ENCODE measurements at places on chromosomes 3 and 15. TPM values are rescaled to one million over a fixed set of nuclear protein-coding genes. Genes with fewer than 3 reads are reported as not detected.

DNA sequence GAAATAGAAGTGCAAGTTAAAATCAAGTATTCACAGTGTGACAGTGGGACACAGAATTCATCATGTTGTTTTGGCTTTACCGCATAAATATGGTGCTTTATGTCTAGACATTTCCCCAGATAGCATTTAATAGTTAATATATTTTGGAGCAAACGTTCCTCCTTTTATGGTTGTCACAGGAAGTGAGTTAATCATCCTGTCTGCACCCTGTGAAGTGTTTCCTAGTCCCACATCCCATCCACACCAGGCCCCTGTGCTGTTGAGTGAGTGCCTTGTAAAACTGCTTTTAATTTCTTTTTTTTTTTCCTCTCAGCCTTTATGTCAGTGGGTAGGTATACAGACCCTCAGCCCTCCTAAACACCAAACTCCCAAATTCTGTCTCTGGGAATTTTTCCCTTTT is 393.7 kb downstream of the FEZF2 start:
- DNase-seq, result no peak

UBR1 gene
- 27.6 TPM for polyA plus RNA-seq

DNA sequence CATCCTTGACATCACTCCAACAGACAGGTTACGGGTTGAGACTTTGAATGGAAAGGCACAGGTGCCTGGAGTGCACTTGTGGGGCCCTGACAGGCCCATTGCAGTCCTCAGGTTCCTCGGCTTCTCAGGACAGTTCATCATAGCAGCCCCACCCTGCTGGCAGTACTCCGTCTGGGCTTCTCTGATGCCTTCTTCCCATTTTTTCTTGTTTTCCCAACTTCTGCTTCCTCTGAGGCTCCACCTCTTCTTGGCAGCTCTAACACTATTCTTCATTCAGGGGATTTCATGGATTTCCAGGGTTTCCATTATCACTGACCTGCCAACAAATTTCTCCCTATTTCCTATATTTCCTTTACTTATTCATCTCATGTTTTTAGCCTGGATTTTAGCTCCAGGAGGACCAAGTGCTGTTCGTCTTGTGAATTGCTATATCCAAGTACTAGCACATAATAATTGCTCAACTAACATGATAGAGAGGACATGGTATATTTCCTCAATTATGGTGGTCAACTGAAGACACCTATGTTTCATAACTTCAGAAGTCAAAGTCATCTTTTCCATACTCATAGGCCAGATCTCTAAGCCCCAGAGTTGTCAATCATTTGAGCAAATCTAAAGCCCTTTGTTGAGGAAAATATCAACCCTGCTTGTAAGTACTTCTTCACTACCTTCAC is 16.2 kb downstream of the NCEH1 start:
- no peak for DNase-seq

GRCh38 chr15:99252326-99252725 is 1.0 kb downstream of the LRRC28 start:
- DNase-seq, result no peak

DNA sequence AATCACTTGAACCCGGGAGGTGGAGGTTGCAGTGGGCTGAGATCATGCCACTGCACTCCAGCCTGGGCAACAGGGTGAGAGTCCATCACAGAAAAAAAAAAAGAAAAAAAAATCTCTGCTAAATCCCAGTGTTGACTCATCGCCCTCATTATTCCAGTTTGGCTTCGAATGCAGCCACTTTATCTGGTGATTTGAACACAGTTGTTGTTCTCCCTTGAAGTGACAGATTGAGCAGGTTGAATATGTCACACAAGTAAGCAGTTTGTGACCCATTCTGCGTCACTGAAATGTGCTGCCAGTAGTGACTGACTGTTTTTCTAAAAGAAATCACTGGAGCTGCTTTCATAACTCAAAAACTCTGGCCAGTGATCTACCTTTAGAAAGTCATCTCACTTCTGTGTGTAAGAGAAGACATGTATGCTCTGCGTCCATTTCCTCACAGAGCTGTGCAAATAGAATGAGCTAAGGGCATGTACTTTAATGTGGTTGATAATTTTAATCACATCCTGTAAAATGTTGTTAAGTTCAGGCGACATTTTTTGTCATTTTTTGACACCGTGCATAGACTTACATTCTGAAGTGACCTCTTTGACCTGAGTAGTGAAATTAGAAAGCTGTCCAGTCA is 12.5 kb downstream of the DOCK3 start:
- DNase-seq, result no peak

GRCh38 chr3:29892976-29893554 is 612.2 kb downstream of the RBMS3 start:
- no peak for DNase-seq

GRCh38 chr3:21621181-21621651 is 129.8 kb downstream of the ZNF385D start:
- no peak for DNase-seq

B4GALT4 gene
- 8.8 TPM for polyA plus RNA-seq

- no peak for DNase-seq
Observed at GRCh38 chr15:61522411-61522810, 293.3 kb upstream of the RORA start.

BFSP2 gene
- not detected for polyA plus RNA-seq

EIF4A2 gene
- polyA plus RNA-seq, result 536 TPM

IGSF10 gene
- polyA plus RNA-seq, result 5.5 TPM

TGM4 gene
- polyA plus RNA-seq, result not detected

DNA sequence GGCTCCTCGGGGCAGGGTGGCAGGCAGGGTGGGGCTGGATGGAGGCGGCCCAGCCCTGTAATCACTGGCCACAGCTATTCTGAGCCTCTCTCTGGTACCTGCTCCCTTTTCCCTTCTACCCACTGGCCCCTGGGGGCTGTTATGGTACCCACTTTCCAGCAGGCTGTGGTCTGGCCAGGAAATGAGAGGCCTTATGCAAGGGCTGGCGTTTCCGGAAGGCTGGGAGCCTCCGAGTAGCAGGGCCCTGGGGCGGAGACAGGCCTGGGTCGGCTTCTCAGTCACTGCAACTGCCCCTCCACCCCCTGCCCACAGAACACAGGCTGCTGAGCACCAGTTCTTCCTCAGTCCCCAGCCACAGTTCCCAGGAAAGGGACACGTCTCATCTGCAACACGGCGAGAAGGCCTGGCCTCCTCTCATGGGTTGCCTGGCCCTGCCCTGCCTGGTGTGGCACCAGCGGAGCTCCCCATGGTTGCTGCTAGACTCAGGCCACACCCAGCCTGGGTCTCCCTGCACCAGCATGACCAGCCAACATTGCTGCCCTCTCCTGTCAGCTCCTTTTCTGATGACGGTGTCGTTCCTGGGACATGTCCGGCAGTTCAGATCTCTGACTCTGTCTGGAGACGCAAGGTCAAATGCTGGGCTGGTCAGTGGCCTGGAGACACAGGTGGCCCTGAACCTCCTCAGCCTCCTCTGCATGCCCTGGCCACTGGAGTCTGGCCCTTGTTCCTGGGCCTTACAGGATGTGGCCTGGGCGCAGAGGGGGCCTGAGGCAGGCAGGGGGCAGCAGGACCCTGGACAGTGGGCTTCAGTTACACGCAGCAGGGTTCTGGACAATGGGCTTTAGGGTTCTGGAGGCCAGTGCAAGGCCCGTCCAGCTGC is 6.5 kb downstream of the CHST13 start:
- no peak for DNase-seq

- DNase-seq, result no peak
Observed at GRCh38 chr15:40266828-40267304, 16.0 kb downstream of the ANKRD63 start.

GRCh38 chr3:8303466-8303865 is 198.2 kb upstream of the LMCD1 start:
- no peak for DNase-seq

GRCh38 chr3:15453991-15454625 is 26.7 kb downstream of the EAF1 start:
- no peak for DNase-seq

LSG1 gene
- 24.9 TPM for polyA plus RNA-seq

- no peak for DNase-seq
Observed at GRCh38 chr15:29132735-29133181, 136.9 kb downstream of the NSMCE3 start.

- no peak for DNase-seq
Observed at GRCh38 chr15:73965758-73966113, 26.4 kb downstream of the STOML1 start.

DNA sequence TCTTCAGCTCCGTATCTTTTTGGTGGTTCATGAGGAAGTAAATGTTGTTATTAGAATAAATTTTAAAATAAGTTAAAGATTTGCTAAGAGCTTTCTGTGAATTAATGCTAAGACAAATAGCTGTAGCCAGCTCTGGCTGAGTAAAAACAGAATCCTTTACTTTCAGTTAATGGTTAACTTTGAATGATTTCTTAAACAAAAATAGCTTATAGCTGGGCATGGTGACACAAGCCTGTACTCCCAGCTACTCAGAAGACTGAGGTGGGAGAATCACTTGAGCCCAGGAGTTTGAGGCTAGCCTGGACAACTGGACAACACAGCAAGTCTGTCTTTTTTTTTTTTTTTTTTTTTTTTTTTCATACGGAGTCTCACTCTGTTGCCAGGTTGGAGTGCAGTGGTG is 25.0 kb downstream of the TCAIM start:
- DNase-seq, result no peak

- DNase-seq, result no peak
Observed at GRCh38 chr3:129446926-129447325, 6.9 kb downstream of the IFT122 start.

GRCh38 chr3:32813180-32813579 is 4.6 kb upstream of the TRIM71 start:
- no peak for DNase-seq

GRCh38 chr15:39239562-39239961 is 341.3 kb upstream of the THBS1 start:
- DNase-seq, result no peak

GRCh38 chr15:70863450-70864218 is 9.7 kb upstream of the LARP6 start:
- DNase-seq, result no peak

CPB1 gene
- 1.4 TPM for polyA plus RNA-seq

GRCh38 chr3:130077636-130078035 is 4.0 kb upstream of the ALG1L2 start:
- DNase-seq, result no peak

GRCh38 chr3:61381745-61382392 is 130.6 kb upstream of the FHIT start:
- DNase-seq, result peak; percentile 4

HHLA2 gene
- polyA plus RNA-seq, result not detected

- DNase-seq, result no peak
Observed at GRCh38 chr3:193857996-193858395, 265.0 kb downstream of the OPA1 start.

GRCh38 chr15:55942332-55942731 is 51.1 kb downstream of the NEDD4 start:
- DNase-seq, result no peak

FBXW12 gene
- 0.15 TPM for polyA plus RNA-seq

GRCh38 chr15:85374831-85375230 is 5.6 kb upstream of the AKAP13 start:
- no peak for DNase-seq

DNA sequence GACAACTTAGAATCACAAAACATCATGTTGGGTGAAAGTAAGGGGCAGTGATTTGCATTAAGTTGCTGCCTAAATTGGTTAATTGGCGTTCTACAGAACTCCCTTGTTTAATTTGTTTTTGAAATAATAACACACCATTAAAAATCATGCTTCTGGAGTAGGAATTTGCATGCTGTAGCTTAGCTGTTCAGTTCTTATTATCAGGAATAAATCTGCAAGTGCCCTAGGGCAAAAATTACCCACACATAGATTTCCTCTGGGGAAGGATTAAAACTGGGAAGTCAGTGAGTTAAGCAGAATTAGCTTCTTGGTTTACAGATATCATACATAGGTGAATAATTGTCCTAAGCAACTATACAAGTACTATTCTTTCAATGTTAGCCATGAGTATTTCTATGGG is 381.6 kb upstream of the NAALADL2 start:
- DNase-seq, result no peak

DNA sequence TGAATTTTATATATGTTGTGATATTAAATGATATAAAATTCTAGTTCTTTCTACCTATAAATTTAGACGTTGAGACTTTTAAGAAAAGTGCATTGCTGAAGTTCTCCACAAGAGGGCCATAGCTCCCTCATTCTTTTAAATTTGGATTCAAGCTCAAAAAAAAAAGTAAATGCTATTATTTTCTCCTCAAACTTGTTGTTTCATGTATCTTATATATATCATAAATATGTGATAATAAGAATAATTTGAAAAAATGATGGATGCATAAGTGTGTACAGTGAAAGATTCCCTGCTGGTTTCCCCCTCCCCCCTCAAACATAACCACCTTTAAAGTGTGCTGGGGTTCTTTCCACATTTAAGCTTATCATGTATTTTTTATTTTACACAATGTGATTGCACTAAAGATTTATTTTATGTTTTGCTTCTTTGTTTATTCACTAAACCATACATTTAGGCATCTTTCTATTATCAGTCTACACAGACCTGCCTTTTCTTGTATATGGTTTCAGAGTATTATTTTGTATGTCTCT is 769.4 kb upstream of the GOLIM4 start:
- DNase-seq, result no peak

- no peak for DNase-seq
Observed at GRCh38 chr3:125005676-125006075, 50.1 kb downstream of the HEG1 start.

GRCh38 chr15:30991255-30992235 is at the start of gene MTMR10:
MTMR10 (minus strand) TSS chr15:30991628; CDS start chr15:30991506, 122 bp downstream.
- no peak for DNase-seq

GRCh38 chr3:105223815-105224214 is 142.9 kb upstream of the ALCAM start:
- no peak for DNase-seq
